ENCODE measurements at places on chromosomes 1 and 21.

- no peak for DNase-seq
Measured at GRCh38 chr1:100976936-100977335, 48.6 kb downstream of the DPH5 start.

DNA sequence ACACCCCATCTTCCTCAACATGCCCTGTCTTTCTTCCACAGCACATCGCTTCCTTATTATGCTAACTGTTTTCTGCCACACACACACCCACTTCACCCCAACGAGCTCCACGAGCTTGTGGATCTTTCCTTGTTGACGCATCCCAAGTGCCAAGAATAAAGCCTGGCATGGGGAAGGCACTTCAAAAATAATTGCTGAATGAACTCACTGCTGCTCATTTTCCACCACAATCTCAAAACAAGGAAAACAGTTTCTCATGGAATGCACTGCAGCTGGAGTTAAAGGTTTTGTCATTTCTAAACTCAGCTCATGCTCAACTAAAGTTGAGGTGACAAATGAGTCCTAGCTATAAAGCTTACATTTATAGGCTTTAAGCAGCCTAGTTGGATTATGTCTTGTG is 86.0 kb downstream of the TIAM1 start:
- DNase-seq, result no peak

DNA sequence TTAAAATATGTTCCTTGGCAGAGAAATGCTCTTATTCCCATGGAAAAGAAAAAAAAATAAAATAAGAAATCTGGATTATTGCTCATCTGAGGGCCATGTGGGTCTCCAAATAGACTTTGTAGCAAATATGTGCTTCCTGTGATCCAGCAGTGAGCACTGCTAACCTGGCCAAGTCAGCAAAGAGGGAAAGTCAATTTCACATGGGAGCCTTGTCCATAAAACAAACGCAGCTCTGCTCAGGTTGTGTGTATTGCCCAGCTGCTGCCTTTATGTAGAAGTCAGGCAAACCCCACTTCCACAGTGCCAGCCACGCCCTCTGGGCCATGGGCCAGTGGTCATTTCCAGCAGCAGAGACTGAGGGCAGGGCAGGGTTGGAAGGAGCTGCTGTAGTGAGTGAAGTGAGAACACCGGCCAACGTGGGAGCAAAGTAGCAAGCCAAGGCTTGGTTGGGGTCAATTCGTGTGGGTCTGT is 174.3 kb downstream of the LYPLAL1 start:
- DNase-seq, result no peak

DNA sequence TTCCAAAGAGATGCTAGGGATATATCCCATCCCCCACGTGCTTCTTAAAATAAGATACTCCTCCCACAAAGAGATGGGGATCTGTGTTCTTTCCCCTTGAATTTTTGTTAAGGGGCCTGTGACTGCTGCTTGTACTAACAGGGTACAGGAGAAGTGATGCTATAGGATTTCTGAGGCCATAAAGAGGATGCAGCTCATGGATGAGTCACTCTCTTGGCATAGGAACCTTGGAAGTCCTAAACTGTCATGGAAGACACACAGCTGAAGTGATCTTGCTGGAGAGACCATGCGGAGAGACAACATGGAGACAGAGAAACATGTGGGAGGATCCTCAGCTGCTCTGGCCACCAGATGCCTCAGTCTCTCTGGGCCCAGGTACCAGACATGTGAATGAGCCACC is 157.2 kb downstream of the S1PR1 start:
- DNase-seq, result peak; percentile 5

DNA sequence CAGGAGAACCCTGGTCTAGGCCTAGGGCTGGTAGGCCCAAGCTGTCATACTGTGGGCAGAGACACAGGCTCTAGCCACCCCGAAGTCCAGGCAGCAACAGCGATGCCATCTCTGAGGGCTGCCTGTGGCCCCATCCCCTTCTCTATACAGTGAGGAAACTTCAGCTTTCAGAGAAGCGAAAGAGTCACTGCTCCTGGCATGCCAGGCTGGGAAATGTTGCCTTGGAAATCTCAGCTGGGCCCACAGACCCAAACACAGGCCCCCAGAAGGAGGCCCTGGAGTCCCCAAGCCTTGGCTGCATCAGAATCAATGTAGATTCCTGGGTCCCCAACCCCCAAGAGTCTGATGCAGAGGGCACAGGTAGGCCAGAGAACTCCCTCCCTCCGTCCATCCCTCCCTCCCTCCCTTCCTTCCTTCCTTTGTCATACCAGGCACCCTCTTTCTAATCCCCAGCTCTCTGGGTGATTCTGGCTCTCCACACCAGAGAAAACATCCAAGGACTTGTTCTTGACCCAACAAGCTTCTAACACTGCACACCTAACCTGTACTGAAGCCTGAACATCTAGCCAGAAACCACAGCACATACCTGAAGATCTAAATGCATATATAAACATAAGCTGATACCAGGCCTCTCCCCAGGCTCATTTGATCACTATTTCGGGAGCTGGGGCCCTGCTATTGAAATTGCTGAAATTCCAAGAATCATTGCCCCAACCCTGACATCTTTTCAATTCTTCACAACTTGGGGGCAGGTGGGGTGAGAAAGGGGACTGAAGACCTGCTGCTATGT is 143.2 kb upstream of the EDN2 start:
- DNase-seq, result no peak

GRCh38 chr1:166972193-166972592 is 3.1 kb downstream of the ILDR2 start:
- no peak for DNase-seq

Data from skeletal muscle cell (primary cell).